ENCODE measurements at places on chromosomes 1 and 21. TPM values are rescaled to one million over a fixed set of nuclear protein-coding genes. Genes with fewer than 3 reads are reported as not detected.

Gene NFYC
- 33.2 TPM for polyA plus RNA-seq

- no peak for DNase-seq
These were observed 13.4 kb downstream of the KIF21B start for GRCh38 chr1:201009962-201010645.

Gene NPHS2
- not detected for polyA plus RNA-seq

DNA sequence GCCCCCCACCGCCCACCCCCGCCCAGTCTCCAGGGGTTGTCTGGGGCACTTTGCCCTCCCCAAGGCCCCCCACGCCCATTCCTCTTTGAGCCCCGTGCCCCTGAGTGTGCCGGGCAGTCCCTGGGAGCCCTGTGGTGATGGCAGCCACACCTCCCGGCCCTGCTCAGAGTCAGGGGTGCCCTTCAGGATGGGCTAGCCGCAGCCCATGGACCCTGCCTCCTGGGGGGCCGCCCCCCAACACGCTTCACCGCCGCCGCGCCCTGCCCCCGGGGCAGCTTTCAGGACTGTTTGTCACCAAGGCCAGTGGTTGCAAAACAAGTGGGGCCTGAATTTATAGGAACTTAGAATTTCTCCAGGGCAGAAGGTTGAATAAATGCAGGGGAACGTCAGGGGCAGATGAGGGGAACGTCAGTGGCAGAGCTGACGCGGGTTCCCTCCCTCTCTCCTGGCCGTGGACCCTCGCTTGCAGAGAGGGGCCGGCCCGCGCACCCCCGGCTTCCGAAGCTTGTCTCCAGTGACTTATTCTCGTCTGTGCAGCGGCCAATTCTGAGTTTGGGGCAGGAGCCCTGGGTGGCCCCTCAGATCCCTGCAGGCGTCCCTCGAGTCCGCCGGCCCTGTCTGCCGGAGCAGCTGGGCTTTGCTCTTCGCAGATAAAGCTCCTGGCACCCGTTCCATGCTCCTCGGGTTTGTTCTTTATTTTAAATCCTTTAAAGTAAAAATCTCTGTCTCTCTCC is 41.2 kb upstream of the ADARB1 start:
- no peak for DNase-seq

DNA sequence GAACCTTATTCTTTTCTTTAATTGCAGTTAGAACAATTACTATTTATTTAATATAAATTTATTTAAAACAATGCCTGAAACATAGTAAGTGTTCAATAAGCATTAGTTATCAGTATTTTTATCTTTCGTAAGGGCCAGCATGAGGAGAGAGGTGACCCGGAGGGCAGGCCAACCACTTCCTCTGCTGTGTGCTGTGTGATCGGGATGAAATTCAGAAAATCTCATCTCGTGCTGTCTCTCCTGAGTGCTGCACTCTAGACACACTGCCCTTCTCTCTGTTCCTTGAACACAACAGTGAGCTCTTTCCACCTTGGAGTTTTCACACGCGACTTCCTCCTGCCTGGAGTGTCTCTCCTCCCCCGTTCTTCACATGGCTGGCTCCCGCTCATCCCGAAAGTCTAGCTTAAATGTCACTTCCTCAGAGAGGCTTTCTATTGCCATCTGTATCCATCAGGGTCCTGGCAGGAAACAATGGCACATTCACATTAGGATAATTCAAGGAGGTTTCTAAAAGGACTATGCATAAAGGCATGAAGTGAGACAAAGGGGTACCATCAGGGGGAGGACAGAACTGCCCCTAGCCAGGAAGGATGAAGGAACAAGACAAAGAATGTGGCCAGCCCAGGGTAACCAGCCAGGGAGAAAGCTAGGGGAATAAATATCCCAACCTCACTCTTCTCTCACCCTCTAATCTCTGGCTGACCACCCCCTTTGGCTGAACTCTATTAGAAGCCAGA is 142.6 kb upstream of the GJB5 start:
- no peak for DNase-seq

- DNase-seq: peak; percentile 49
These were observed 59.6 kb upstream of the C1orf87 start for GRCh38 chr1:60133000-60133673.

Gene PCP4L1
- polyA plus RNA-seq: not detected

Measured in foreskin keratinocyte (primary cell).